ENCODE measurements at places on chromosomes 3 and 15. TPM values are rescaled to one million over a fixed set of nuclear protein-coding genes. Genes with fewer than 3 reads are reported as not detected.

DNA sequence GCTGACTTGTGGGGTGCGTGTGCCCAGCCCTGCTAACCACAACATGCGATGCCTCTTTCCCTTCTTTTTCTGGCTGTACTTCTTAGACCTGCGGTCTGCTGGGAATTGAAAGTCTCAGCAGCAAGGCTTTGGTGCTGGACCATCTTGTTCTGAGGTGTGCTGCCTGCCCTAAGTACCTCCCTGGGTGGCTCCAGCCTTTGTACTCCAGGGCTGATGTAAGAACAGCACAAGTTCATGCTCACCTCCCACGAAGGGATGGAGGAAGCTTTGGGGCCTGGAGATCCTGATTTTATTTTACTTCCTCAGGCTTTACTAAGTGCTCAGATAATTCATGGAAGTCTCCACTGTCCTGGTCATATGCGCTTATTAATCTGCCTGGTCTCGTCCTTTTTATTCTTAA lies 28.9 kb downstream of the FAM43A start:
- no peak for DNase-seq

GRCh38 chr3:182364323-182364722 lies 429.0 kb upstream of the ATP11B start:
- peak; percentile 6 for DNase-seq

DNA sequence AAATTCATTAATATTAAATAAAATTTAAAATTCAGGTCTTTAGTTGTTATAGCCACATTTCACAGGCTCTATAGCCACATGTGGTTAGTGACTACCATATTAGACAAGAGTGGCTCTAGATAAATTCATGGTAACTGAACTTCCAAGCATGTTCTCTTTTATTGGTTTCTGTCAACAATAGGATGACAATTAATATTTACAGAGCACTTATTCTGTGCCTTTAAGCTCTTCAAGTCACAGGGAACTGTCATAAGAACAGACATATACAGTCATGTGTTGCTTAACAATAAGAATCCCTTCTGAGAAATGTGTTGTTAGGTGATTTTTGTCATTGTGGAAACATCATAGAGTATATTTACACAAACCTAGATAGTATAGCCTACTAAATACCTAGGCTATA lies 38.8 kb upstream of the SLC25A36 start:
- no peak for DNase-seq

DNA sequence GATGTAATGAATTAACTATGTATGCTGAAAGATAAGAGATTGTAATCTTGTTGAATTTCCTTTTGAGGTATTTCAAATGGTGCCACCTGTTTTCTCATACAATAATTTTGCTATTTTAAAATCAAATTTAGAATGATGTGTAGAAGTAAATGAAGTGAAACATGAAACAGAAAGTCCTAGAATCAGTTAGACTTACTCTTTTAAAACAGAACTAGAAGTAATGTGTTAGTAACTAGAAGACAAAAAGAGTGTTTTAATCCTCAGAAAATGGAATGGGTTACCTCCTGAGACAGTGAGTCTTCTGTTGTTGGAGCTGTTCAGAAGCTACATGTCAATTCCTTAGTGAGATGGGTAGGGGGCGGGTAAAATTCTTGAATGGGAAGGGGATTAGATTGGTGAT lies 8.1 kb upstream of the MAP2K5 start:
- no peak for DNase-seq

GRCh38 chr3:139636511-139636910 lies 41.3 kb downstream of the NMNAT3 start:
- no peak for DNase-seq

- no peak for DNase-seq
These were observed 3.0 kb downstream of the ZBED2 start for GRCh38 chr3:111592143-111592542.

GRCh38 chr3:120473389-120473788 lies 22.6 kb upstream of the FSTL1 start:
- DNase-seq, result no peak

The C3orf49 gene
- not detected for total RNA-seq

The DCLK3 gene
- 15.0 TPM for total RNA-seq

All from tibial nerve (tissue), 4 donors.